NCI-H187 (cell line): ENCODE measurements at places on chromosomes 1 and 21.

GRCh38 chr1:85573322-85573721, 7.2 kb upstream of the CCN1 start:
- no peak for DNase-seq

- DNase-seq = no peak
These were observed 12.4 kb upstream of the EDARADD start for GRCh38 chr1:236381565-236382158.

DNA sequence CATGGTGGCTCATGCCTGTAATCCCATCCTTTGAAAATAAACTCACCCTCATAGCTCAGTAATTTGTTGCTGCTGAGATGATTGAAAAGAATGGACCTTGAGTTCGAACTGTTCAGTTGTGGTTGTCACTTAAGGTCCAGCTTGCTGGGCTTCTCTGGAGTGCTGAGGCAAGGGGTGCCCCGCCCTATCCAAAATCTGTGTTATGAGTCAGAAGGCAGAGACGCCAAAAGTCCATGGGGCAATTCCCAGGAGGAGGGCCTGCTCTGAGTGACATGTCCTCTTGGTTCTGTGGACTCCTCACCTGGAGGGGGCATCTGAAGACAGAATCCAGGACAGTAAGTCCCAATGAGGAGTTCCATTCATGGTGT, 64.8 kb downstream of the MYOM3 start:
- no peak for DNase-seq

GRCh38 chr1:80305466-80305865, 1298.9 kb upstream of the ADGRL4 start:
- DNase-seq = no peak

GRCh38 chr1:229557200-229557850, 1.2 kb downstream of the ABCB10 start:
- no peak for DNase-seq

- DNase-seq = no peak
These were observed 54.1 kb downstream of the MRPL37 start for GRCh38 chr1:54254055-54254454.

- no peak for DNase-seq
These were observed 15.5 kb upstream of the AHCTF1 start for GRCh38 chr1:246947255-246947654.

DNA sequence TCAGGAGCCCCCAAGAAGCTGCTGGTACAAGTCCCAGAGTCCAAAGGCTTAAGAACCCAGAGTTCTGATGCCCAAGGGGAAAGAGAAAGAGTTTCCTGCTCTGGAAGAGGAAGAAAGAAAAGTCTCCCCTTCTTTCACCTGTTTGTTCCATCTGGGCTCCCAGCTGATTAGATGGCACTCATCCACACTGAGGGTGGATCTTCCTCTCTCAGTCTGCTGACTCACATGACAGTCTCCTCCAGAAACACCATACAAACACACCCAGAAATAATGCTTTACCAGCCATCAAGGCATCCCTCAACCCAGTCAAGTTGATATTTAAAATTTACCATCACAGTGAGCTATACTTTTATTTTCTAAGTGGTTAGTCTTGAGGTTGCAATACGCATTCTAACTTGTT, 257.9 kb downstream of the PAPPA2 start:
- no peak for DNase-seq

DNA sequence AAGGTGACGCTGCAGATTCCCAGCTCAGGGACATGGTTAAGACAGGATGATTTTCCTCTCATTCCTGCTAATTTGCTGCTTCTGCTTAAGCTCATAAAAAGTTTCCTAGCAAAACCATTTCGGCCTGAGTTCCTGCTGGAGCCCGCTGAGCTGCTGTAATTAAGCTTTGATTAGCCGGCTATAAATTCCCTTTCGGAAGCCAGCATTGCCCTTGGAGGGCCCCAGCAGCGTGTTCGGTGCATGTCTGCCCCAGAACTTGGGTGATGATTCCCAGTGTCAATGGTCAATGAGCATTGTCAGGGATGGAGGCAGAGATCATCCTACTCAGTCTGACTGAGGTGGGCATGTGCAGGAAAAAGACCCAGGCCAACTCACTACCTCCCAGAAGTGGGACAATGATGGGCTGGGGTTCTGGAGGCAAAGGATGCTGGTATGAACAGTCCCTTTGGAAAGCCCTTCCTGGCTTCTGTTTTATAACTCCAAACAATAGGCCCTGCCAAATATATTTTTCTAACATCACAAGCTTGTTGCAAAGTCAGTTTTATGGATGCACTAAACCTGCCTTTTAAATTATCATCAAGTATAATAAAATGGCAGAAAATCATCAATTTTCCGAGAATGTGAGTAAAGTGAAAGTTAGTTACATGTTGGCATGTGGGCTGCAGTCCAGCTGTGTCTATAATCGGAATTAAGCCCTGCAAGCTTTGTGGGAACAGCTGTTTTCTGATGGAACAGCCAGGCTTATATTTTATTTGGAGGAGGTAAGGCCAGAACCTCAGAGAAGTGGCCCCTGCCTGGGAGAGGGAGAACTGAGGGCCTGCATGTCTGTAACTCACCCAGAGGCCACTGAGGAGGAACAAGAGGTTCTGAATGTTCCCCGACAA, 257.1 kb downstream of the GRIK3 start:
- no peak for DNase-seq

GRCh38 chr1:47224676-47225399, 7.2 kb downstream of the TAL1 start:
- no peak for DNase-seq
